ENCODE measurements at places on chromosomes 1 and 21. TPM values are rescaled to one million over a fixed set of nuclear protein-coding genes. Genes with fewer than 3 reads are reported as not detected.

- no peak overlapping the region for H3K4me3 ChIP-seq
- peaks cover 18% of the 10 kb centered on the region for H3K27me3 ChIP-seq
- H3K36me3 ChIP-seq, result no peaks in the 10 kb centered on the region
- no peak for DNase-seq
- H3K27ac ChIP-seq, result no peak overlapping the region
Observed at GRCh38 chr1:76048219-76048618, 26.3 kb upstream of the ST6GALNAC3 start.

Gene GNAT2
- not detected for total RNA-seq

DNA sequence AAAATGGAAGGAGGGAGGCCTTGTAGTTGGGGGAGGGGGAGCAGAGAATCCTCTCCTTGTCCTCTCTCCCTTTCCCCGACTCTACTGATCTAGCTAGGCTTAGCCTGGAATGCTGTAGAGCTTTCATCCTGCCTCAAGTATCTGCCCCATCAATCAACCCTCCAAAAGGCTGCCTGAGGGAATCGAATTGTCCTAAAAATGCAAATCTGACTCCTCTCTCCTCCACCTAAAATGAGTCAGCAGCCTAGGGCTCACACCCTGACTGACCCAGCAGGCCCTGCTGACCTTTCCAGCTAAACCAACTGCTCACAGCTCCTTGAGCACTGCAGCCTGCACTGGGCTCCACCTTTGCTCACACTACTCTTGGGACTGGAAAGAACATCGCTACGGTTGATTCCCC is 2.8 kb downstream of the HPDL start:
- no peaks in the 10 kb centered on the region for H3K27me3 ChIP-seq
- peaks cover 5% of the 10 kb centered on the region for H3K36me3 ChIP-seq
- H3K4me3 ChIP-seq, result no peak overlapping the region
- H3K27ac ChIP-seq, result no peak overlapping the region
- DNase-seq, result no peak

Gene RNU1-3
- 2,650 TPM for total RNA-seq

Gene FCGR3A
- total RNA-seq, result not detected

- no peaks in the 10 kb centered on the region for H3K27me3 ChIP-seq
- peaks cover 23% of the 10 kb centered on the region for H3K36me3 ChIP-seq
- DNase-seq, result peak; percentile 75
- no peak overlapping the region for H3K27ac ChIP-seq
Observed at GRCh38 chr21:45285266-45285931, 2.3 kb downstream of the POFUT2 start.

Gene SNX7
- total RNA-seq, result 44.7 TPM

GRCh38 chr21:44898011-44898488 is 22.6 kb downstream of the ITGB2 start:
- no peaks in the 10 kb centered on the region for H3K4me1 ChIP-seq
- no peak for DNase-seq
- peaks cover 13% of the 10 kb centered on the region for H3K27me3 ChIP-seq
- no peaks in the 10 kb centered on the region for H3K36me3 ChIP-seq

GRCh38 chr1:9455487-9456234 is 83.6 kb upstream of the SLC25A33 start:
- H3K4me1 ChIP-seq, result peaks cover 18% of the 10 kb centered on the region
- no peak overlapping the region for H3K4me3 ChIP-seq
- H3K27ac ChIP-seq, result no peak overlapping the region
- H3K36me3 ChIP-seq, result no peaks in the 10 kb centered on the region
- DNase-seq, result peak; percentile 88

- H3K27ac ChIP-seq, result no peak overlapping the region
- DNase-seq, result no peak
- H3K36me3 ChIP-seq, result no peaks in the 10 kb centered on the region
Observed at GRCh38 chr1:42981871-42982270, 23.2 kb upstream of the SLC2A1 start.

Gene RHD
- not detected for total RNA-seq

- no peak for DNase-seq
- H3K4me3 ChIP-seq, result no peak overlapping the region
- H3K36me3 ChIP-seq, result no peaks in the 10 kb centered on the region
- H3K27ac ChIP-seq, result no peak overlapping the region
Observed at GRCh38 chr21:30990514-30991262, 47.6 kb downstream of the KRTAP19-8 start.

- H3K4me1 ChIP-seq, result peaks cover 25% of the 10 kb centered on the region
- H3K27ac ChIP-seq, result no peak overlapping the region
- no peak overlapping the region for H3K4me3 ChIP-seq
- no peak for DNase-seq
Observed at GRCh38 chr1:12591267-12591938, 26.6 kb downstream of the DHRS3 start.

Data from osteocyte (in vitro differentiated cells).